ENCODE measurements at places on chromosomes 13 and 19.

DNA sequence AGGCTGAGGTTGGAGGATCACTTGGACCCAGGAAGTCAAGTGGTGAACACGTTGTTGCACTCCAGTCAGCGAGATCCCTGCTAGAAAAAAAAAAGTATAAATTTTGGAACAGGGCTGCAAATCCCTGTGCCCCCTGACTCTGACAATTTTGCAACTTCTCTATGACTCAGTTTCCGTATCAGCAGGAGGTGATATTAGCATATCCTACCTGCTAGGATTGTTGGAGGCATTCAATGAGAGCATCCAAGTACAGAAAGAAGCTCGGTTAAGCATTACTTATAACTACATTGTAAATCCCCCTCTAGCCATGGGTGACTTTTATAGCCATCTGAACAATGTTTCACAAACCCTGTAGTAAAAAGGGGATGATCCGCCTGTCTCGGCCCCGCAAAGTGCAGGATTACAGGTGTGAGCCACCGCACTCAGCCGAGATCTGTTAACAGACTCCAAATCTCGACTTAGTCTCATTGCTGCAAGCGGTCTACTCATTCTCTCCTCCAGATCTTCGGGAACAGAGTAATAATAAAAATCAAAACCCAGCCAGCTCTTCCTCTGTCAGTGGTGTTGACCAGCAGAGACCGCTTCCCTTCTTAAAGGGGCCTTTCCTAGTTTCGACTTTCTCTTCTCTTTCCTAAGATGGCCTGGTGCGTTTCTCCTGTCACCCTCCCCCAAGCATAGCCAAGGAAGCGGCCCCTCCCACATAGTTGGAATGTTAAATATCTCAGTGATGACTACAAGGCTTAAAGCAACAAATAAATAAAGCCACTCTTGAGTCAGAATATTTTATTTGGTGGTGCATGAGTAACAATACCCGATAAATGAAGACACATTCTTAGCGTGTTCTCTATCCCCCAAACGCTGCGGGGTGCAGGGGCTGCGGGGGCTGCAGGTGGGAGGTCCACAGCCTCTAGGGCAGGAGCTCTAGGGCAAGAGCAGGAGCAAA is 10.3 kb upstream of the BICRA start:
- DNase-seq, result no peak

GRCh38 chr13:93561576-93562225 is 335.1 kb downstream of the GPC6 start:
- no peak for DNase-seq

DNA sequence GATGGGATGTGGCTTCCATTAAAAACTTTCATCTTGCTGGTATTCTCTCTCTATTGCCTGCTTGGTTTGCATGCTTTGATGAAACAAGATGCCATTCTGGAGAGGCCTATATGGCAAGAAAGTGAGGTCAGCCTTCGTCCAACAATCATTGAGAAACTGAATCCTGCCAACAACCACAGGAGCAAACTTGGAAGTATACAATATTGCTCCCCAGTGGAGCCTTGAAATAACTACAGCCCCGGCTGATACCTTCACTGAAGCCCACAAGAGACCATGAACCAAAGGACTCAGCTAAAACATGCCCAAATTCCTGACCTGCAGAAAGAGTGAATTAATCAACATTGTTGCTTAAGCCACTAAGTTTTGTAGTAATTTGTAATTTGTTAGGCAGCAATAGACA is 82.5 kb upstream of the FGF14 start:
- no peak for DNase-seq

- DNase-seq, result no peak
Measured at GRCh38 chr19:45814851-45815480, at the start of gene RSPH6A. Gene RSPH6A, minus strand, starts transcription at chr19:45815308. Its CDS starts 132 bp downstream, at chr19:45815176.

DNA sequence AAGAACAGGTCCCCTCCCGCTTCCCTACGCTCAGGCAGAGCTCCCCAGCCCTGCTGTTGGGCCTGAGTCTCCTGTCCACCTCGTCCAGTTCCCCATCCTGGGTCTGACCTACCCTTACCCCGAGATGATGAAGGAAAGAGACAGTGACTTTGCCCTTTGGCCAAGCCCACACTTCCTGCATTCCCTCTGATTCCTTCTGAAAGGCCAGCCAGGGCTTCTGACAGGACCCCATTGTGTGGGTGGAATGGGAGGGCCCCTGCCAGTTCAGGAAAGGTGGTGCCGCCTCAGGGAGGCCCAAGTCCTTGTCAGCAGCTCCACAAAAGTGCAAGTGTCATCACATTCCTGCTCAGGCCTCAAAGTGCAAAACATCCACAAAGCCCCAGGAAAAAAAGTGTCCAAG is 177.8 kb downstream of the PAN3 start:
- DNase-seq, result no peak

- DNase-seq, result peak; percentile 94
Measured at GRCh38 chr19:48720613-48721296, 1.2 kb upstream of the MAMSTR start.

- DNase-seq, result no peak
Measured at GRCh38 chr13:72261732-72262131, 394.7 kb upstream of the DACH1 start.

DNA sequence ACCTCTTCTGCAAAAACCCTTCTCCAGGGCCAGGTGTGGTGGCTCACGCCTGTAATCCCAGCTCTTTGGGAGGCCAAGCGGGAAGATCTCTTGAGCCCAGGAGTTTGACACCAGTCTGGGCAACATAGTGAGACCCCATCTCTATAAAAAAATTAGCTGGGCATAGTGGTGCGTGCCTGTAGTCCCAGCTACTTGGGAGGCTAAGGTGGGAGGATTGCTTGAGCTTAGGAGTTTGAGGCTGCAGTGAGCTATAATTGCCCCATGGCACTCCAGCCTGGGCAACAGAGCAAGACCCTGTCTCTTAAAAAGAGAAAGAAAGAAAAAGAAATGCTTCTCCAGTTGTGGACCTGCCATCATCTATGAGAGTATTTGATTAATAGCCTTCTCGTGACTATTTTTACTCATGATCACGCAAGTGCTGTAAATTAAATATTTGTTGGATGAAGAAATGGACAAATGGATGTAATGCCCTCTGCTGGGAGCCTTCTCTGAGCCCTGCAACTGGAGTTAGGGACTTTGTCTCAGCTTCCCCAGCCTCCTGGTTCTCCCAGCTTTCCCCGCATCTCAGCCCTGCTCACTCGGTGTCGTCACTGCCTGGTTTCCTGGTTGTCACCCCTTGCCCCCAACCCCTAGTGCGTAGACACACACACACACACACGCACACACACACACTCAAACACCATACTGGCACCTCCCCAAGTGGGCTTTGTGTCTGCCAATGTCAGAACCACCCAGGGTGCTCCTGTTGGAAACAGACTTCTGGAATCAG is 12.2 kb downstream of the WIZ start:
- no peak for DNase-seq

DNA sequence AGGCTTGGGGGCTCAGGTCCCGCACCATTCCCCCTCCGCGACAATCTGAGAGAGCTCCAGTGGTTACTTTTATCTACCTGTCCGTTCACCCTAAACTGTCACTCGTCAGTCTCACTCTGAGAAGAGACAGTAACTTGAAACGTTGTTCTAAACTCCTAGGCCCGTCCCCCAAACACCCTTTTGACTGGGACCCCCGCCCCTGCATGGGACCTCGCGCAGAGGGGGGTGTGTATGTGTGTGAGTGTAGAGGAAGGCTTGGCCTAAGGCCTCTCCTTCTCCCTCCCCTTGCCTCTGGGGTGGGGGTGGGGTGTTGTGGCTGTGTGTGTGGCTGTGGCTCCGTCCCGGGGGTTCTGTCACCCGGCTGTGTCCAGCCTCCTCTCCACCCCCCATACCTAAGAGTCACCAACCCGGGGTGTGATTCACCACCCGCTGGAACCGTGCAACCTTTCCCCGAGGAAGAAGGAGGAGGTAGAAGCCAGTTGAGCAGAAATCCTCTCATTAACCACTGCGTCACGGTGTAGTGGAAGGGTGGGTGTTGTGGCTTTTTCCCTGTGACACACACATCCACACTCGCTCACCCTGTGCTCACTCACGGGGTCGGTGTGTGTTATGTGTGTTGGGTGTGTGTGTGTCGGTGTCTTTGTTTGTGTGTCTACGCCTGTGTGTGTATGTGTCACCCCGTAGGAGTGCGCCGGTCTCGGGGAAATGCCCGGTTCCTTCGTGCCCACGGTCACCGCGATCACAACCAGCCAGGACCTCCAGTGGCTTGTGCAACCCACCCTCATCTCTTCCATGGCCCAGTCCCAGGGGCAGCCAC is 2.4 kb downstream of the FOSB start:
- DNase-seq, result peak; percentile 61

GRCh38 chr19:41903193-41903953 is 20.4 kb downstream of the ARHGEF1 start:
- DNase-seq, result no peak

DNA sequence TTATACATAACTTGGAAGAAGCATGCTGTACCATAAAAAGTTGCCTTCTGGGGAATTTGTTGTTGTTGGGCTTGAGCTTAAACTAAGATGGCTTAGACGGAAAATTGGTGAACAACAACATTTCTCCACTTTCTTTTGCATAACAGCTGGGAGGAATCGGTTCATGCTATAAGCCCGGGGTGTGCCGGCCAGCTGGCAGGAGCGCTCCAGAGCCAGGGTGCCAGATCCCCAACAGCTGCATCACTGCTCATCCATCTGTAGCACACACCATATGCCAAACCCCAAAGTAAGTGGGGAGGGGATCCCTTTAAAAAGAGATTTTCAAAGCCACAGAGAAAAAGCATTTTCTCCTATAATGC is 419.5 kb upstream of the ARGLU1 start:
- DNase-seq, result no peak

DNA sequence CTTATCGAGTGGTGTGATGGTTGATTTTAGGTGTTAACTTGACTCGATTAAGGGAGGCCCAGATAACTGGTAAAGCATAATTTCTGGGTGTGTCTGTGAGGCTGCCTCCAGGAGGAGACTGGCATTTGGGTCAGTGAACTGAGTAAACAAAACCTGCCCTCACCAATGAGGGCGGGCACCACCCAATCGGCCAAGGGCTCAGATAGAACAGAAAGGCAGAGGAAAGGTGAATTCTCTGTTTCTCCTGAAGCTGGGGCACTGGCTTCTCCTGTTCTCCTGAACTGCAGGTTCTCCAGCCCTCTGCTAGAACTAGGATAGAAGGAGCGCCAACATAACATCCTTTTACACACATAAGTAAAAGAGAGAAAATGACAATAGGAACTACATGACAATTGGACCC is 35.1 kb downstream of the ESD start:
- DNase-seq, result no peak

DNA sequence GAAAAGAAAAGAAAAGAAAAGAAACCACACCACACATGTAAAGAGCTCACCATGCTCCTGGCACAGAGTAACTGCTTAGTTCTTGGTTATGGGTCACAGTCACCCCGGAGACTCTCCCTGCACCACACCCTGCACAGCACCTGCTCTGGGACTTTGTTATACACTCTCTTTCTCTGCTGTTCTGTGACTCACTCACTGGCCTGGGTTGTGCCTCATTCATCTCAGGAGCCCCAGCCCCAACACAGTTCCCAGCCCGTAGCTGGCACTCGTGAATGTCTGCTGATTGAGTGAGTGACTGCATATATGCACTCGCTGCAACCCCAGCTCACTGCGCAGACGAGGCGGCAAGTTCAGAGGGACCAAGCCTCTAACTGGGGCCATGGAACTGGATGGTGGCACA is 22.9 kb upstream of the ZNF507 start:
- DNase-seq, result no peak

DNA sequence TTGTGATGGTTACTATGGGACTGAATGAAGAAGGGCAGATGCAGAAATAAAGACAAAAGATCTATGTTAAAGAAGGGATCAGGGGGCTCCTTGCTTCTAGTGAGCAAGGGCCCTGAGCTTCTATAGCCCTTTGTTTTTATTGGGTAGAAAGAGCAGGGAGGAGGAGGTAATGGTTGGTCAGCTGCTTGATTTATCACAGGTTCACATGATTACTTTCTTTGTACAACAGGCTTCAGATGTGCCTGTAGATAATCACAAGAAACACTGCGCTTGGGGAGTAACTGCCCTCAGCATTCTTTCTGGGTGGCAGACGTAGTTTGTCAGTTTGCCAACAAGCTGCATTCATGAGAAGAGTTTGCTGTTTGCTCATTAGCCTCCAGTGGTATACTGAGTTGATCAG is 4.8 kb upstream of the ZNF439 start:
- no peak for DNase-seq

- DNase-seq, result no peak
Measured at GRCh38 chr13:108326309-108326708, 56.8 kb downstream of the TNFSF13B start.

DNA sequence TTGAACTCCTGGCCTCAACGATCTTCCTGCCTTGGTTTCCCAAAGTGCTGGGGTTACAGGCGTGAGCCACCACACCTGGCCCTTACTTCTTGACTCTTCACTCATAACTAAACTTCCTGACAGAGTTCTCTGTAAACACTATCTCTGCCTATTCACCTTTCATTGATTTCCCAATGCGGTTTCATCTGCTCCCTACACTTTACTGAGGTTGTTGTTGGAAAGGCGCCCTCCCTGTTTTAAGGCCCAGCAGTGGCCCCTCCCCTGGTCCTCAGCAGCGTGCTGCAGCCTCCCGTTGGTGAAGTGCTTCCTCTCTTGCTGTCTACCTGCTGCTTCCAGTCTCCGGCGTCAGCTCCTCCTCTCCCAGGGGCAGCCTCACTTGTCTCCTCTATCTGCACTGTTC is 26.7 kb upstream of the CEBPA start:
- no peak for DNase-seq

- no peak for DNase-seq
Measured at GRCh38 chr19:32101206-32101605, 244.2 kb upstream of the ZNF507 start.

GRCh38 chr19:4069331-4069959 is 2.7 kb upstream of the ZBTB7A start:
- DNase-seq, result peak; percentile 56

DNA sequence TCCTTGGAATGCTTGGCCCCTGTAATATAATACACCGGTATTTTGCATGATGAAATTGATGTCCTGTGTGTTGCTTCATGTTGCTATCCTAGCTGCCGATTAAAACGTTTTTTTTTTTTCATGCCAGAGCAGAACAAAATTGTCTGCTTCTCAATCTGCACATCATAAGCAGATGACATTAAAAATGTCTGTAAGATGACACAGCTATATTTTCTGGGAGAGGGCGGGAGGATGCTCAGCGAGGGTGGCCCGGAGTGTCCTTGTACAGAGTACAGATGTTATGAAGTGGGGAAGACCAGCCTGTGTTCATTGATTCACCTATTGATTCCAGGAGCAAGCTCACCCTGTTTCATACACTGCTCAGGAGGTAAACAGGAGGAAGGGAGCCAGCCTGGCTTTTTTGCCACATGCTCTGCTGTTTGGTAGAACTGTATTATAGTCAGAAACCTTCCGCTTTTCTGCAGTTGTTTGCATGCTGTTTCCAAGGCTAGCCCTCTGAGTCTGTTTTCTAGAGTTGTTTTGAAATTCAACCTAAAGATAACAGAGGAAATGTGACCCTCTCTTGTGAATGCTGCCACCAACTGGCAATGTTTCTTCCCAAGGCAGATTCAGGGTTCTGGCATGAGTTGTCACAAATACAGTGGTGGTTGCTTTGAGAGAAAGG is 4.7 kb upstream of the IRS2 start:
- DNase-seq, result peak; percentile 62

DNA sequence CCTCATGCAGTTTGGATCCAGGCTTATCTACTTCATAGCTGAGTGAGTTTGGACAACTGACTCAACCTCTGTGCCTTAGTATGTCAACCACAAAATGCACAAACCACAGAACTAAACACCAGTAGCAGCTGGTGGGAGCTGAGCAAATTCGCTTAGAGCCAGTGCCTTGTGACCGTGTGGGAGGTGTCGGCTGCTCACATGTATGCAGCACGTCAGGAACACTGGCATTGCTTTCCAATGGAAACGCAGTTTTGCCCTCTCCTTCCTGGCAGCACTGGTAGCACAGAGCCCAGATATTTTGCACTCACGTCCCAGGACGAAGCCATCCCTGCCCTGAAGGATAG is 8.3 kb upstream of the NTN5 start:
- DNase-seq, result no peak

- DNase-seq, result no peak
Measured at GRCh38 chr13:30164146-30164545, 143.2 kb downstream of the KATNAL1 start.
